ENCODE measurements at places on chromosomes 6 and 20.

GRCh38 chr6:122631571-122632249 is 21.5 kb downstream of the PKIB start:
- no peak for DNase-seq

DNA sequence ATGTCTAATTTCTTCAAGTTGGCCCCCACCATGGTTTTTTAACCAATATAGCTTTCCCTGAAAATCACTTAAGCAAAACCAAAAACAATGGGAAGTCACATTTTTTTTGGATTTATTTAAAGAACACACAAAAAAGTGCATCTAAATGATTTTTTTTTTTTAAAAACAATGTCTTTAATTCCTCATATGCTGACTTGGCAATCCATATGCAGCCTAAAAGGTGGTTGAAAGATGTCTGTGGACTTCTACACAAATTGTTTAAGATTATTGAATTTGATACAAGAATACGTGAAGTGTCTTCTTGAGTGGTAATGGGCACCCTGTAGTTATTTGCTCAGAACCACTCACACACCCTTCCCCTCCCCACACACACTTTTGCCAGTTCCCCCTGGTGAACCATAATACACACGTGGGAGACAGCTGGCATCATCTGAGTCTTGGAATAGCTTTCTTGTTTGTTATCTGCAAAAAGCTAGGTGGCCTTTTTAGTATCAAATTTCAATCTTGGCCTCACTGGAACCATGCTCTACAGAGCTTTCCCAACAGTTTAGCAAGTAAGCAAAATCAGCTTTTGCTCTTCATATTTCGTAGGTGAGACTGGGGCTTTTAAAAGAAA is 60.9 kb upstream of the TULP1 start:
- DNase-seq: no peak

DNA sequence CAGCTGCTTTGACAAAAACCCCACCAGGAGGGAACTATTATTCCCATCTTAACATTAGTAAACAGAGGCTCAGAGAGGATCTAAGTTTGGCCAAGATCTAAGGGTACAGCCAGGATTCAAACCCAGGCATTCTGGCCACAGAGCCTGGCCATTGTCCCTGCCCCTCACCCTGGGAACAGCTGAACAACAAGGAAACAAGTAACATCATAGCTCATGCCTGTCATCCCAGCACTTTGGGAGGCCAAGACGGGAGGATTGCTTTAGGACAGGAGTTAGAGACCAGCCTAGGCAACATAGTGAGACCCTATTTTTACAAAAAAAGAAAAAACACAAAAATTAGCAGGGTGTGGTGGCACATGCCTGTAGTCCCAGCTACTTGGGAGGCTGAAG is 27.5 kb downstream of the TOX2 start:
- no peak for DNase-seq

DNA sequence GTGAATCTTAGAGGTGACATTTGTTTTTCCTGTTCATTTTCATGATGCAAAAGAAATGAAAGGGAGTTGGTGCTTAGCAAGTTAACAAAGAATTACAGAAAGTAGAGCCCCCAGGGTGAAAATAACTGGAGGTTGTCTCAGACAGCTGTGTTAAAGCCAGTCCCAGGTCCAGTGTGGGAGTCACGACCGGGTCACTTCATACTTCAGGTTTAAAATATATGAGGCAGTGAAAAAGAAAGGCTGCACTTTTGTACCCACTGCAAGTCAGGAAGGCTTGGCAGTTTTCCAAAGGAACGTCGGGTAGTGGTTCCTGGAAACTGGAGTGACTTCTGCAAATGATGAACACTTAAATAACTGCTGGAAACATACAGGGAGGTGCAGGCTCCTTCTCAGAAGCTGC is 91.5 kb upstream of the THBS2 start:
- DNase-seq: no peak

DNA sequence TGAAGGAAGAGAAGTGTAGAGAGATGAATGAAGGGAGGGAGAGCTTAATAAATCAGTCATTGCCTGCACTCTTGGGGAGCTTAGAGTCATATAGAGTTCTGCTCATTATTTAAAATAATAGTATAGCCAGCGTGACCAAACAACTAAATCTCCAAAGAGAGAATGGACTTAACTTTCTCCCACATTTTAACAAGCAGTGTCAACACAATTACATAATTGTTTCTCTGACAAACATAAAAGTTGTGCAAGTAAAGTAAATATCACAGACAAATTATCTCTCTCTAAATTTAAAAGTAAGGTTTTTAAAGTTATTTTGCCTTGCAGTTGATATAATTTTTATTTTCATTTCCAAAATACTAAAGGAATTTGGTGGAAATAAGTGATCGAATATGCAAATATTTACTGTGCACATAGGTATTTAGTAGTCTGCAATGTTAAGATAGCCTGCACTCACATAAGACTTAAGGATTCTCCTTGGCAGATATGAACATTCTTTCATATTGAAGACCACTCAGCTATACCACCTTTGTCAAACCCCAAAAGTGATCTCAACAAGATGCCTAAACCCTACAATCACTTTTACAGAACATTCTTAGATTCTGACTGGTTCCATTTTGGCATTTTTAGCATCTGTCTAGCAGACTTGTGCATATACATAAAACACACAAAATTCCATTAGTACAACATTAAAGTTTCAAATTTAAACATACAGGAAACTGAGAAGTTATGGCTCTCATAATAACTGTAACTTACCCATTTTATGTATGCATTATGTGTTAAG is 67.7 kb downstream of the KIF6 start:
- no peak for DNase-seq

GRCh38 chr20:33277471-33278441 is 5.3 kb upstream of the BPIFB1 start:
- no peak for DNase-seq

- DNase-seq: no peak
These were observed 299.6 kb downstream of the TAF4 start for GRCh38 chr20:61765871-61766654.

- no peak for DNase-seq
These were observed 180.8 kb upstream of the PHACTR1 start for GRCh38 chr6:12535586-12536314.

DNA sequence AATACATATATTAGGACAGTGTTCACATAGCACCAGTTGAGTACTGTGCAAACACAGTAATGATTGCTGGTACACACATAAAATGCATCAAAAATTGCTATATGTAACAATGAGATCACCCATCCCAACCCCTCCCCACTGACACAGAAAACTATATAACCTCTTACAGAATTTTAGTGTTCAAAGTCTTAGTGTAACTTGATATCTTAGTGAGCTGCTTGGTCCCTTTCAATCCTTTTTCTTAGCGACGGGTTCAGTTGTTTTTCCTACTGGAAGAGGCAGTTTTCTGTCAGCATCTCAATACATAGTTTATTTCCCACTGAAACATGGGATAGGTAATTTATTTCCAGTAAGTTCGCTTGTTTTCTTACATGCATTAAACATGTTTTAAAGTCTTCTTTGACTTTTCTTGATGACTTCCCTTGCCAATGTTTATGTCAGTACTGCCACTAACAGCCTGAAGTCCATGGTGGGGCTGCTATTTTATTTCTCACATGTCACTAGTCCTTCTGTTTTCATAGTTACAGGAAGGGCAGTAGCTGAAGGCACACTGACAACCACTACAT is 96.4 kb upstream of the FOXC1 start:
- DNase-seq: no peak

- DNase-seq: no peak
These were observed 118.1 kb downstream of the PREX1 start for GRCh38 chr20:48709744-48710143.

DNA sequence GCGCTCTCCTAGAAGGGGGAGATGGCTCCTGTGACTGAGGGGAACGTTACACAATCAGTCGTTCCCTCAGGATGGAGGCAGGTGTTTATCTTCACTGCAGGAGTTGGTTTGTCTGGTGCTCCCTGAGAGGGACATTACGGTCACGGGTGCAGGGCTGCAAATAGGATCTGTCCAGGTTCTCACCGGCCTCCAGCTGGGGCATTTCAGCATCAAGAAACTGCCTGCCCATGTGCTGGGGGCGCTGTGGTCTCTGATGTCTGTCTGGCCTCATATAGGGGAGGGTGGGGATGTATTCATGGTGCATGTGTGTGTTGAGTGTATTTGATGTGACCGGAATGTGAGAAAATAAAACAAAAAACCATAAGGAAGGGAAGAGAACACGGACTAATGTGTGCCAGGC is 77.1 kb downstream of the TBC1D7 start:
- no peak for DNase-seq

- DNase-seq: no peak
These were observed 376.4 kb downstream of the CDH4 start for GRCh38 chr20:61628480-61628879.

DNA sequence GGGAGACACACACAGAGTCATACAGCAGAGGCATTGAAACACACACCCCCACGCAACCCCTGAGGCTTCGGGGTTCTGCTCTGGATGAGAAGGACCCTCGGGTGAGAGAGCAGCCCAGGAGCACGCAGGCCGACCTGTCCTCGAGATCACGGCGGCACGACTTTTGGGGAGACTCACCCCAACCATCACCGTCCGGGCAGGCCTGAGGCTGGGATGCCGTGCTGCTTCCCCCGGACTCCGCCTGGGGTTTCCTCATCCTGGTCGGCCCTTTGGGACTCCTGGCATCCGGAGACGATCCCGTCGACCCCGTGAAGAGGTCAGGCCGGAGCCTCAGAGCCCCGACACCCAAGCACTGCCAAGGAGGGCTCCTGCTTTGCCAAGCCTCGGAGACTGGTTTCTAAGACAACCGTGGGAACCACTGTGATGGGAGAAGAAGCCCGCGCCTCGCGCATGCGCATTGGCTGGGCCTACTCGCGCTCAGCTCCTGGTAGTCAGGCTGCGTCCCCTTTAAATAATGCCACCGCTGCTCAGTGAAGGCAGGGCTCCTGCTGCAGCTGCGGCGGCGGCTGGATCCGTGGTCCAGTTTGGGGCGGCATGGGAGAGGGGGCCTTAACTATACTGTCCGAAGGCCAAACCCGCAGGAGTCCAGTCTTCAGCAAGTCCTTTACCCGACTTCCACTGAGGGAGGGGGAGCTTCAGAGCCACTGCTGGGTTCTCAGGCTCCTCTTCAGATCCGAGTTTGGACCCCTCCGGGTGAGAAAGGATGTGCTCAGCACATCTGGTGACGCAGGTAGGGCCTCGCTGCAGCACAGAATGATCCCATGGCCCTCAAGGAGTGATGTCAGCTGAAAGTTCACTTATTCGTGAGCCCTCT is 171.4 kb upstream of the ZNF337 start:
- DNase-seq: peak; percentile 12

- DNase-seq: peak; percentile 6
These were observed 185.6 kb downstream of the TSHZ2 start for GRCh38 chr20:53157443-53158408.

- no peak for DNase-seq
These were observed 42.9 kb downstream of the GRM1 start for GRCh38 chr6:146071781-146072180.

GRCh38 chr6:123150076-123150475 is 154.0 kb downstream of the CLVS2 start:
- DNase-seq: no peak

- DNase-seq: no peak
These were observed 1.3 kb downstream of the PLCG1 start for GRCh38 chr20:41138475-41139226.

DNA sequence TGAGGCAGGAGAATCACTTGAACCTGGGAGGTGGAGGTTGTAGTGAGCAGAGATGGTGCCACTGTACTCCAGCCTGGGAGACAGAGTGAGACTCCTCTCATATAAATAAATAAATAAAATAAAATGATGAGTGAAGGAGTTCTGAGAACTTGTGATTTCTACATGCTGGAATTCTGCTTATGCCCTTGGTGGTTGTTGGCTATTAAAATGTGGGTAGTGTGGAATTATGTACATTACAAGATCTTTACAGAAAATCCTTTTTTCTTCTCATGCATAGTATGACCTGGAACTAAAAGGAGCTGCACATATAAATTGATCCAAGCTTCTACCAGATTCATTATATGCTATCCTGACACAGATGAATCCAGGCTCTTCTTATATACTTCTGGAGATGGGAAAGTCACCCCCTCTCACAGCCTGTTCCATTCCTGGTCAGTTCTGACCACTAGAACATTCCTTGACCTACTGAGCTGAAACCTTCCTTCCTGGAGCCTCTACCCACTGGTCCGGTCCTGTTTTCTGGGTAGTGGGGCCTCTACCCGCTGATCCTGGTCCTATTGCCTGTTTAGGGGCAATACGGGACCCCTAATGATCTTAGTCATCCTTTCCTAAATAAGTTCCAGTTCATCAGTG is 37.7 kb upstream of the TAF8 start:
- no peak for DNase-seq

GRCh38 chr6:3517350-3517749 is 60.5 kb upstream of the SLC22A23 start:
- DNase-seq: no peak

- no peak for DNase-seq
These were observed 2.6 kb upstream of the MOCS1 start for GRCh38 chr6:39936857-39937256.

DNA sequence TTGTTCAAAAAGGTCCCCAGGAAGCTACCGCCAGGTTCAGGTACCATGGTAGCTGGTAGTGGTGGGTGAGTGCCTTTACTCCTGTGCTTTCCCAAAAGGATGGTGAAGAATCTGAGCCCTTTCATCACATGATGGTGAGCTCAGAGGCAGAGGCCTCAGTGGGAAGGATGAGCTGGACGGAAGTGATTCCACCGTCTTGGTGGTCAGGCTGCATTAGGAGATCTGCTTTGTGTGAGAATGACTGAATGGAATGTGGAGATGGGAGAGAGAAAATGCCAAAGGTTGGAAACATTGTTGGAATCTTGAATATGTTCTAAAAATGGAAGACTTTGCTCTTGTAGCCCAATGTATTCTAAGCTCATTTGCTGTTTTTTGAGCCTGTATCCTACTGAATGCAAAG is 108.1 kb upstream of the SCP2D1 start:
- no peak for DNase-seq

DNA sequence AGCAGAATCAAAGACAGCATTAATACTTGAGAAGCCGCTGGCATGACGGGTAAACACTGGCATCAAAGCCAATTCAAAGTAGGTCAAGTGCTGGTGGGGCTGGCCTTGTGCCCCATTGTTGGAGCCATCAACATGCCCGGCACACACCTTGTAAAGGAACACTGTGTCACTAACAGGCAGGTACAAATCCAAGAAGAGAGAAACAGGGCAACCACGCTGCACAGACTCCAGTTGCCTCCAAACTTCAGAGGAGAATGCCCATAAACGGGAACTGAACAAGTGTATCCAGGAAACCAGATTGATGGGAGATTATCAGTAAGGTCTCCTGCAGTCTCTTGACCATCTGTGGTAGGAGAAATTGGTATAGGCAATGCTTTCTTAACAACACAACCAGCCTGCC is 127.0 kb upstream of the STXBP5 start:
- DNase-seq: no peak

GRCh38 chr20:49539481-49540231 is 28.3 kb downstream of the PTGIS start:
- DNase-seq: no peak

GRCh38 chr20:9075264-9076095 is 6.6 kb downstream of the PLCB4 start:
- no peak for DNase-seq

GRCh38 chr6:56076033-56076432 is 171.3 kb downstream of the COL21A1 start:
- no peak for DNase-seq

GRCh38 chr20:37759052-37759553 is 65.3 kb downstream of the CTNNBL1 start:
- no peak for DNase-seq
